ENCODE measurements at places on chromosomes 1 and 21. TPM values are rescaled to one million over a fixed set of nuclear protein-coding genes. Genes with fewer than 3 reads are reported as not detected.
A peak's percentile ranks its signal among the peaks of the same experiment; 100 is the strongest.

The GNG4 gene
- 19.7 TPM for total RNA-seq

The SLFNL1 gene
- total RNA-seq, result 0.18 TPM

DNA sequence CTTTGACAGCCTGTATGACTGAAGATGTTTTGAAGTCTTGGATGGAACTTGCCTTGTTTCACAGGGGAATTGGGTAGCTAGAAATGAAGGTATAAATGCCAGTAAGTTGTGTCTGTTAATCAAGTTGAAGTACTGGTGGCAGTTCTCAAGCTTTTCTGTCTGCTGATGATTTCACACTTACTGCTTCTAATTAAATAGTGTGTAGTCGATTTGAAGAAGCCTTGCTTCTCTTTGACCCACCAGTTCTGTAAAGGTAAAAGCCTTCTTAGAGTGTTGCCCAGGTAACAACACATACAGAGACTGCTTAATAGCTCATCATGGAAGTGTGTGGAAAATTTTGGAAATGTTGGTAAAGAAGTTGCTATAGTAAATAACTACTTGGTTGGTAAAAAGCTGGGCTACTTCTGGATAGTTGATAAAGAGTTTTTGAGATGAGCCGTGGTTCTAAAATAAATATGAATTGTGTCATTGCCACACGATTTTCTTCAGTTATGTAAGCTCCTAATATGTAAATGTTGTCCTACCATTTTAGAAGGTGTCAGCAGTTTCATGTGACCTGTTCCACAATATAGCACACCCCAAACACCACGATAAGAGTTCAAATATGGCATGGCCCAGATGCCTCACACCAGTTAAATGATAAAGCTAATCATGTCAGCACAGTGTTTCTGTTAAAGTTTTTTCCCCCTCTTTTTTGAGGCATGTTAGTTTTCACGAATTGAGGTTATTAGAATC, 7.4 kb downstream of the RABGAP1L start:
- DNase-seq, result no peak

- no peak for DNase-seq
Measured at GRCh38 chr21:37886726-37887299, 29.4 kb downstream of the KCNJ6 start.

GRCh38 chr1:23555270-23555985, 3.9 kb downstream of the ID3 start:
- peak; percentile 84 for DNase-seq

Measured in SJCRH30 (cell line).